ENCODE measurements at places on chromosomes 2 and 18. TPM values are rescaled to one million over a fixed set of nuclear protein-coding genes. Genes with fewer than 3 reads are reported as not detected.

GRCh38 chr2:62197011-62197924 lies 1.4 kb downstream of the B3GNT2 start:
- H3K4me1 ChIP-seq = peaks cover 45% of the 10 kb centered on the region
- H3K27ac ChIP-seq = peak overlapping the region; percentile 89
- H3K36me3 ChIP-seq = no peaks in the 10 kb centered on the region
- H3K4me3 ChIP-seq = peak overlapping the region; percentile 92
- peak; percentile 18 for DNase-seq

DNA sequence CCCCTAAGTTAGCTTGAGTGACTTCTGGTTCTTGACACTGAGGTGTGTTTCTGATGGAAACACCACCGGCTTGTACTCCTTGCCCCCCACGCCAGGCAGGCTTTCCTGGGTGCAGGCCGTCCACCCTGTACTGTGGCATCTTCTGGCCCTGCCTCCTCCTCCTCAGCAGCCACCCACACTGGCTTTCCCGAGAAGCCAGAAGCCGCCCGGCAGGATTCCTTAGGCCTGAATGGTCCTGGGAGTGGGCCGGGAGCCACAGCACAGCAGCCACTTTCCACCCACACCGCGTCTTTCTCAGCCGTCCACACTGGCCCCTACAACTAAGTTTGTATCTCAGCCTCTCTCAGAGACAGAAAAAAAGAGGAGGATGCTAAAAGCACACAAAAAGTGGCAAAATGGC lies 2.1 kb upstream of the HSBP1L1 start:
- H3K27ac ChIP-seq = peak overlapping the region; percentile 92
- H3K4me3 ChIP-seq = no peak overlapping the region
- no peak for DNase-seq
- peaks cover 2% of the 10 kb centered on the region for H3K36me3 ChIP-seq

- peaks cover 2% of the 10 kb centered on the region for H3K4me1 ChIP-seq
- H3K36me3 ChIP-seq = no peaks in the 10 kb centered on the region
- H3K27ac ChIP-seq = peak overlapping the region; percentile 30
Measured at GRCh38 chr2:231321556-231322334, 73.8 kb upstream of the B3GNT7 start.

CAPN13 gene
- not detected for total RNA-seq

FSHR gene
- not detected for total RNA-seq

GRCh38 chr18:77340815-77341214 lies 91.2 kb downstream of the GALR1 start:
- peaks cover 49% of the 10 kb centered on the region for H3K27me3 ChIP-seq
- no peak overlapping the region for H3K27ac ChIP-seq
- H3K4me1 ChIP-seq = no peaks in the 10 kb centered on the region
- H3K4me3 ChIP-seq = no peak overlapping the region
- no peaks in the 10 kb centered on the region for H3K36me3 ChIP-seq
- DNase-seq = no peak

- no peaks in the 10 kb centered on the region for H3K36me3 ChIP-seq
- H3K27ac ChIP-seq = no peak overlapping the region
- no peak overlapping the region for H3K4me3 ChIP-seq
- peaks cover 4% of the 10 kb centered on the region for H3K4me1 ChIP-seq
Measured at GRCh38 chr2:95294579-95295250, 2.4 kb upstream of the KCNIP3 start.

GRCh38 chr2:119230219-119231185 lies 6.9 kb downstream of the STEAP3 start:
- no peaks in the 10 kb centered on the region for H3K36me3 ChIP-seq
- no peak overlapping the region for H3K4me3 ChIP-seq
- no peak overlapping the region for H3K27ac ChIP-seq

DNA sequence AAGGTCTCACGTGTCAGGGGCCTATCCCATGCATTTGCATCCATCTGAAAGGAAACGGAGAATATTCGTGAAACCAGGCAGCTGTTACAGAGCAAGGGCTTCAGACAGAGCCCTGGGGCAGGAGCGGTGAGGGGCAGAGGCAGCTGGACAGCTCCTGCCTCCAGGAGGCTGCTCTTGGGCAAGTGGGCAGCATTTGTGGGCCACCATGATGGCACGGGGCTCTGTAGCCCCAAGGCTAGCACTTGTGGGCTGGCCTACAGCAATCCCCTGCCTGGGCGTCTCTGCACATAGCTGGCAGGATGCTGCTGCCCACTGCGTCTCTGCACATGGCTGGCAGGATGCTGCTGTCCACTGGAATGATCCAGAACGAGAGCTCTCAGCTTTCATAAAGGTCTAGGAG lies 52.8 kb upstream of the PTMA start:
- H3K4me1 ChIP-seq = no peaks in the 10 kb centered on the region
- no peak for DNase-seq
- no peaks in the 10 kb centered on the region for H3K36me3 ChIP-seq
- no peaks in the 10 kb centered on the region for H3K27me3 ChIP-seq

DNA sequence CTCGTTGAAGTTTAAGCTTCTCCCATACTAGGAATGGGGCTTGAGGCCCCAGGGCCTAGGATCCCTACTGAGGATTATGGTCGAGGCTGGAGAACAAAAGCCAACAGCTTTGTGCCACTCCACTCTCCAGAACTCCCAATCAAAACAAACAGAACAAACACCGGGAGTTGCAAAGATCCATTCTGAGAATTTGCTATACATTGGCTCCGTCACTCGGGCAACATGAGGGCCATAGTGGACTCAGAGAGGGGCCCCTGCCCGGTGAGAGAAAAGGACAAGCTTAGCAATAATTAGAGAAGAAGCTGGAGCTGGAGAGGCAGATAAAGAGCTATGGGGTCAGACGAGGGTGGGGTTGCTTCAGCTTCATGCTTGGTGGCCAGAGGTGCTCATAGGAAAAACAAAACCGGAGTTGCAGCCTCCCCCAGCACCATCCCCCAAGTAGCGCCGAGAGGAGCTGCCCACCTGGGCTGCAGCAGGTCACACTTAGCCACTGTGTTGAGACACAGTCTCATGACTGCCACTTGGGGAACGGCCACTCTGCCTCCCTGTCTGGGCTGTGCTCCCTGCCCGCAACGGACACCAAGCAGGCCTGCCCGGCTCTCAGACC lies 142.3 kb upstream of the HAAO start:
- peaks cover 7% of the 10 kb centered on the region for H3K27me3 ChIP-seq
- DNase-seq = no peak
- no peaks in the 10 kb centered on the region for H3K4me1 ChIP-seq
- no peak overlapping the region for H3K27ac ChIP-seq

SLC20A1 gene
- total RNA-seq = 113 TPM

DNA sequence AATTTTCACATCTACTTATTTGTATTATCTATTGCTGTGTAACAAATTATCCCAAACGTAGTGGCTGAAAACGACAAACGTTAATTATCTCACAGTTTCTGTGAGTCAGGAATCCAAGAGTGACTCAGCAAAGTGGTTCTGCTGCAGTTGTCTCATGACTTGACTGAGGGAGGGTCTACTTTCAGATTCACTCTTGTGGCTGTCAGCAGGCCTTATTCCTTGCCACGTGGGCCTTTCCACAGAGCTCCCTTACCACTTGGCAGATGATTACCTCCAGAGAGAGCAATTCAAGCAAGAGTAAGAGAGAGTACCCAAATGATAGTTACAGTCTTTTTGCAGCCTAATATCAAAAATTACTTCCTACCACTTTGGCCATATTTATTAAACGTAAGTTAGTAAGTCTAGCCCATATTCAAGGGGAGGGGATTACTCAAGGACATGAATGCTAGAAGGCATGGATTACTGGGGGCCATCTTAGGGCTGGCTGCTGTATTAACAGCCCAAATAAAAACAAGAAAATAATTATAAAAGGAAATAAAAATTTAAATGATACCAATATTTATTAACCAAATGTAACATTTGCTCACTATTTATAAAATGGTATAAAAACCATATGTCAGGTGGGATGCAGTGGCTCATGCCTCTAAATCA lies 48.7 kb upstream of the NBEAL1 start:
- no peak for DNase-seq
- H3K27ac ChIP-seq = no peak overlapping the region
- H3K36me3 ChIP-seq = peaks cover 2% of the 10 kb centered on the region
- H3K27me3 ChIP-seq = no peaks in the 10 kb centered on the region
- no peak overlapping the region for H3K4me3 ChIP-seq

- H3K4me3 ChIP-seq = no peak overlapping the region
- H3K4me1 ChIP-seq = no peaks in the 10 kb centered on the region
- H3K27ac ChIP-seq = no peak overlapping the region
- DNase-seq = no peak
Measured at GRCh38 chr2:185695711-185696235, 42.8 kb upstream of the FSIP2 start.

DPP10 gene
- not detected for total RNA-seq

MEP1B gene
- not detected for total RNA-seq

Data from T-helper 17 cell (primary cell).